ENCODE measurements at places on chromosomes 11 and 22. TPM values are rescaled to one million over a fixed set of nuclear protein-coding genes. Genes with fewer than 3 reads are reported as not detected.

The HSPA8 gene
- total RNA-seq = 707 TPM

DNA sequence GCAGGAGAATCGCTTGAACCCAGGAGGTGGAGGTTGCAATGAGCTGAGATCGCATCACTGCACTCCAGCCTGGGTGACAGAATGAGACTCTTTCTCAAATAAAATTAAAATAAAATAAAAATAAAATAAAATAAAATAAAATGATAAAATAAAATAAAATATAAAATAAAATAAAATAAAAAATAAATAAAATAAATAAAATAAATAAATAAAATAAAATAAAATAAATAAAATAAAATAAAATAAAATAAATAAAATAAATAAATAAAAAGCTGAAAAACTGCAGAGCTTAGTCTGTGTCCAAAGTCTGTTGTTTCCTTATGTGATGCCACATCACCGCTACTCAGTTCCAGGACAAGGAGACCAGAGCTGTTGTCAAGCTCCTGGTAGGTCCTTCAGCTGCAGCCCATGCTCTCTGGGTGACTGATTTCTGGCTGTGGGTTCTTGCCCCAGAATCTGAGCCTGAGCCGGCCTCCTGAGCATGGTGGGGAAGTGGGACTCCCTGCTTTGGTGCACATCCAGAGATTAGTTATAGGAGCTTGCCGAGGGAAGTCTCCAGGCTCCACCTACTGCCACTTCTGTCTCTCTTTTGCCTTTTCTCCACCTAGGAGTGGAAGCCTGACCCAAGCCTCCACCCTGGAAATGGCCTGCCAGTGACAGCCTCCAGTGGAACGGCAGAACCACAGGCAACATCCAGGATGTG lies 31.3 kb upstream of the ADA2 start:
- H3K4me3 ChIP-seq = no peak overlapping the region
- no peak overlapping the region for H3K27ac ChIP-seq
- H3K27me3 ChIP-seq = no peaks in the 10 kb centered on the region
- DNase-seq = no peak

DNA sequence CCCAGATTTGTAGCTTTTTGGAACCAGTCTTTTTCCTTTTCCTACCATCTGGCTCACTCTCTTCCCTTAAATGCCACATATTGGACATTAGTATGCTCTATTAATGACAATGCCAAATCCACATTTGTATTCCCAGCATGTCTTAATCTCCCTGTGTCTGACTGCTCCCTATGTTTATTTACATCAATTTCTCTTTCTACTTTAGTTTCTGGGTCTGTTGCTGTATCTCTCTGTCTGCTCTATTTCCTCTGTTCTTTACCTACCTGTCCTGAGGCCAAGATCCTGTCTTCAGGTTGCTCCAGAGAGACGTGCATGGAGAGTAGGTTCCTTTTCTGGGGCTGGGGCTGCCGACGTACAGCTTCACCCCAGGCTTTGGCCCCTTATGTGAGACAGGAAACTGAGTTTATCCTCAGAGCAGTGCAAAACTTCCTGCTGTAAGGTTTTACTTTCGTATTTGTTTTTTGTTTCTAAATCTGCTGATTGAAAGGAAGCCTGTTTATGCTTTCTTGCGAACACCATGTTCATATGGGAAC lies 25.6 kb downstream of the OR2AG2 start:
- peak overlapping the region; percentile 49 for H3K27ac ChIP-seq
- no peaks in the 10 kb centered on the region for H3K4me1 ChIP-seq
- H3K4me3 ChIP-seq = peak overlapping the region; percentile 17

- no peaks in the 10 kb centered on the region for H3K36me3 ChIP-seq
- peaks cover 50% of the 10 kb centered on the region for H3K4me1 ChIP-seq
- DNase-seq = peak; percentile 86
- H3K27ac ChIP-seq = peak overlapping the region; percentile 95
- peak overlapping the region; percentile 98 for H3K4me3 ChIP-seq
- no peaks in the 10 kb centered on the region for H3K27me3 ChIP-seq
These were observed 428 bp downstream of the CDKN1C start for GRCh38 chr11:2885017-2885677.

DNA sequence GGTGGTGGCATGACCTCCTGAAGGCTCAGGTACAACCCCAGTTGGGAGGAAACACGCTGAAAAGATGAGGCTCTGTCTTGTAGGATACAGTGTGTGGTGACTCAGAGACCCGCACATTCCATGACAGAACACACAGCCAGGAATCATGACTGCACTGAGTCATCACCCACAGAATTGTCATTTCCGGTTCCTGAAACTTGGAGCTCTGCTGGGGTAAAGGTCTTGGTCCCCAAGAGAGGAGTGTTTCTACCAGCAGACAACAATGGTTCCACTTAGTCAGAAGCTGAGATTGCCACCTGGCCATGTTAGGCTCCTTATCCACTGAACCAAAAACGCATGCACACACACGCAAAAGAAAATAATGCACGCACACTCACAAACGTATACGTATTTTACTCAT lies 31.5 kb upstream of the CYB5R3 start:
- H3K36me3 ChIP-seq = no peaks in the 10 kb centered on the region
- peak overlapping the region; percentile 41 for H3K27ac ChIP-seq
- H3K4me3 ChIP-seq = no peak overlapping the region
- H3K4me1 ChIP-seq = peaks cover 64% of the 10 kb centered on the region
- no peak for DNase-seq

- H3K4me3 ChIP-seq = no peak overlapping the region
- DNase-seq = peak; percentile 54
- H3K4me1 ChIP-seq = peaks cover 2% of the 10 kb centered on the region
- no peaks in the 10 kb centered on the region for H3K27me3 ChIP-seq
These were observed 9.8 kb downstream of the SLC22A6 start for GRCh38 chr11:62974848-62975522.

GRCh38 chr11:12241971-12242672 lies 131.7 kb downstream of the MICAL2 start:
- no peak overlapping the region for H3K4me3 ChIP-seq
- no peaks in the 10 kb centered on the region for H3K27me3 ChIP-seq
- H3K27ac ChIP-seq = peak overlapping the region; percentile 88
- H3K36me3 ChIP-seq = peaks cover 5% of the 10 kb centered on the region

DNA sequence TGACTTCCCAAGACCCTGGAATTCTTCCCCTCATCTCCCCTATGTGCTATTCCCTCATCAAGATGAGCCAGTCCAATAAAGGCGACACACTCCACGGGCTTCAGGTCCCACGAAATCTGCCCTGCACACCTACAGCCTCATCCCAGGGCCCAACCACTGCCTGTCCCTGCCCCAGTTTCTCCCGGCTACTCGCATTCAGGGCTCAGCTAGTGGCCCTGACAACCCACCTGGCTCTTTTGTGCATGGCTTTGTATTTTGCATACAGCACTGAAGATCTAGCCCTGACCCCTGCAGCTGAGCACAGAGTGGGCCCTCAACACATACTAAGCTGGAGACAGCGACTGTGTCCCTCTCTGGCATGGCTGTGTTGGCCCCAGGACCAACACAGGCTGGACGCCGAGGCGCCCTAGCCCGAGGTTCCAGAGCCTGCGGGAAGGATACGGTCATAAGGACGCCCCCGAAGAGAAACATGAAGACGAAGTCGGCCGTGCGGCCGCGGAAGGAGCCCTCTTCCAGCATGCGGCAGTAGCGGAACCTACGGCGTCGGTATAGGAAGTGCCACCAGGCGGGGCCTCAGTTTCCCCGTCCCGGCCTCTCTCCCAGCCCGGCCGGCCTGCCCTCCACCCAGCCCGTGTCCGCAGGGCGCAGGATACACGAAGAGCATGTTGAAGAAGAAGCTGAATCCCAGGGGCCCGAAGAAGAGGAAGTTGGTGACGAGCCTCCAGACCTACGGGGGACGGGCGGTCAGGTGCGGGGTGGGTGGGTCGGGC lies 710 bp downstream of the DERL3 start:
- peaks cover 22% of the 10 kb centered on the region for H3K4me1 ChIP-seq
- H3K36me3 ChIP-seq = no peaks in the 10 kb centered on the region
- H3K27me3 ChIP-seq = no peaks in the 10 kb centered on the region
- H3K27ac ChIP-seq = no peak overlapping the region
- peak overlapping the region; percentile 41 for H3K4me3 ChIP-seq
- no peak for DNase-seq

Measured in sigmoid colon (tissue), 7 donors.